ENCODE measurements at places on chromosomes 7 and 10.

DNA sequence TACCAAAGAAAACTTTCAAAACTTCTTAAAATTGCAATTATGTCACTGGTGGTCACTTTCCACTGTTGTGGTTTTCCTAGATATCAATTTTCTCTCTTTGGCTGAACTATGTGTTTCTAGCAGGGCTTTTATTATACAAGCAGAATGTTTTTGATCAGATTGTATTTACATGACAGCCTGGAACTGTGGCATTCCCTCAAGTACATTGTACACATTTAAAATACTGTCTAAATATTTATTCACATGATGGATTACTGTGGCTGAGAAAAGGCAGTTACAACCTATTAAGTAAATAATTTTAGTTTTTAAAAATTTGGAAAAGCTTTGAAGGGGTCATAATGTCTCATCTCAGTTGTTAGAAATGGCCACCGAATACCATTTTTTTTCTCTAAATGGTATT lies 231.9 kb upstream of the PPP1R3A start:
- no peak for DNase-seq

GRCh38 chr7:45223728-45224630 lies 66.4 kb downstream of the RAMP3 start:
- DNase-seq: no peak

DNA sequence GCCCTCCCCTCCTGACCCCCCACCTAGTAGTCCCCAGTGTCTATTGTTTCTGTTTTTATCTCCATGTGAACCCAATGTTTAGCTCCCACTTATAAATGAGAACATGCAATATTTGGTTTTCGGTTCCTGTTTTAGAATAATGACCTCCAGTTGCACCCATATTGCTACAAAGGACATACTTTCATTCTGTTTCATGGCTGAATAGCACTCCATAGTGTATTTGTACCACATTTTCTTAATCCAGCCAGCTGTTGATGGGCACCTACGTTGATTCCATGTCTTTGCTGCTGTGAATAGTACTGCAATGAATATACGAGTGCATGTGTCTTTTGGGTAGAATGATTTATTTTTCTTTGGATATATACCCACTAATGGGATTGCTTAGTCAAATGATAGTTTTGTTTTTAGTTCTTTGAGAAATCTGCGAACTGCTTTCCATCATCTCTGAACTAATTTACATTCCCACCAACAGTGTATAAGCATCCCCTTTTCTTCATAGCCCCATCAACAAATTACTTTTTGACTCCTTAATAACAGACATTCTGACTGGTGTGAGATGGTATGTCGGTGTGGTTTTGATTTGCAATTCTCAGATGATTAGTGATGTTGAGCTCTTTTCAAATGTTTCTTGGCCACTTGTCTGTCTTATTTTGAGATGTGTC lies 128.4 kb upstream of the PHYHIPL start:
- DNase-seq: no peak

DNA sequence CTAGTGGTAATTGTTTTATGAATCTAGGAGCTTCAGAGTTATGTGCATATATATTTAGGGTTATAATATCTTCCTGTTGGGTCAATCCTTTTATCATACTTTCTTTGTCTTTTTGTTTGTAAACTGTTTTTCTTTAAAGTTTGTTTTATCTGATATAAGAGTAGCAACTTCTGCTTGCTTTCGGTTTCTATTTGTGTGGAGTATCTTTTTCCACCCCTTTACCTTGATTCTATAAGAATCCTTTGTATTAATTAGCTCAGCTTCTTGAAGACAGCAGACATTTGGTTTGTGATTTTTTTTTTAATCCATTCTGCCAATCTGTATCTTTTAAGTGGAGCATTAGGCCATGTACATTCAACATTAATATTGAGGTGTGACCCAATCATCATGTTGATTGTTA lies 9.3 kb downstream of the CASP7 start:
- DNase-seq: no peak

GRCh38 chr10:71761541-71762113 lies 11.7 kb downstream of the VSIR start:
- no peak for DNase-seq

DNA sequence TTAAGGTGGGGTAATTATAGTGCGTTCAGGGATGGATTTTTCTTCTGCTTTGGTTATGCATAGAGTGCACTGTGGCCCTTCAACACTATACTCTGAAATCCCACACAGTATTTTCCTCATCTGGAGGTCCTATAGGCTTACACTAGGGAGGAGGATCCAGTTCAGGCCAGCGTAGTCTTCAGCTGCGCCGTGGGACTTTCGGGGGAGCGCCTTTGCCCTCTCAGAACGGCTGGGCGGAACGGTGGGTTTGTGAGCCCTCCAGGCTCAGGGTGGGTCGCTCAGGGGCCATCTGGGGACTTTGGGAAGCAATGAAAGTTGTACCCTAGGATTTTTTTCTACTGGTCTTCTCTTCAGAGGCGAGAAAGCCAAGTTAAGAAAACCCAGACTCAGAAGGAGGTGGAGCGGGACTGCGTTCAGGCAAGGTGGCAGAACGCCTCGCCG lies 652 bp upstream of the VPS26A start:
- no peak for DNase-seq

DNA sequence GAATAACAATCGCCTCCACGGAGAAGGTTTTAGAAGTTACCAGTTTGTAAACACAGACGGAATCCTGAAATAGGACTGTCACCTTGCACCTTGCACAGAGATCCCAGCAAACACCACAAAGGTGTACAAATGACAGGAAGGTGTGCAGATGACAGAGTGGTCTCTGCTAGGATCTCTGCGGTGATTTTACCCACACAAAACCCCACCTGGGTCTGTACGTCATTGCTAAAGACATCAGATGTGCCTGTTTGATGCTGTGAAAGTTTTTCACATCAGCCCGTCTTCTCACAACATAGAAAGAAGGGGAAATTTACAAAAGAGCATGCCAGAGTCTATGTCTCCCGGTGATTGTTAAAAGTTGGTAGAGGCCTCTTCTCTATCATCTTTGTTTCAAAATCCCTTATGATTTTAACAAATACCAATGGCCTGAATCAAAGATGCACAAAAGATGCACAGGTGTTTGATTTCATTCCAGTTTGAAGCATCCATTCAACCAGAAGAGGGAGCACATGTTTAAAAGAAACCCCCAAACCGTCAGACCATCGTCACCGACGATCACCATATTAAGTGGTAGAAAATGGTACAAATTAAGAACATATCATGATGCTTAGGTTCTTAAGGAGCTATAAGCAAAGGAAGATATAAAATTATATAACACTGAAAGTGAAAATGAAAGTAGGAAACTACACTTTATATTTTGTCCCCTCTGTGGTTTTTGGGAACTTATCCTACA lies 576.5 kb downstream of the PTPRN2 start:
- no peak for DNase-seq

DNA sequence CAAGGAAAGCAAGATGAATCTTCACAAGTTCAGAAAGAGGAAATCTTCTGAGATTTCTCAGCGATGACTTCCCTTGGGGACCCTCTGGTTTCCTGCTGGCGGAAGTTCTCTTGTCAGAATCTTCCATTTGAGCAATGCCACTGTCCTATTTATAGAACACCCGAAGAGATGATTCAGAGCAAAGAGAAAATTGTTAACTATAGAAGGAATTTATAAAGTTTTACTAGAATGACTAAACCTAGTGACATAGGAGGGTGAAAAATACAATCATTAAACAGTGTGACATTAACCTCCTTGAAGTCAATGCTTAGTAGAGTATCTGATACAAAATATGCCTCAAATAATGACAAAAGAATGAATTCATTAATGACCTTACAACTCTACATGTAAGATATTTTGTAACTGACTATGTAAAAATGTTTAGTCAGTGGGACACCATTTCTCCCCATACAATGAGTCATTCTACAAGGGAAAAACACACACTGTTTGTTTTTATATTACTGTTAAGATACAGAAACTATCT lies 206.5 kb upstream of the CNTNAP2 start:
- DNase-seq: no peak

- no peak for DNase-seq
These were observed 437.8 kb upstream of the NPVF start for GRCh38 chr7:25665903-25666670.

GRCh38 chr7:132177708-132178401 lies 398.4 kb downstream of the PLXNA4 start:
- DNase-seq: no peak

- DNase-seq: no peak
These were observed 4.5 kb upstream of the BLNK start for GRCh38 chr10:96275685-96276418.

- DNase-seq: no peak
These were observed 196.0 kb downstream of the KCNMA1 start for GRCh38 chr10:77441353-77442166.

- DNase-seq: no peak
These were observed 588.1 kb upstream of the SEMA3D start for GRCh38 chr7:85774986-85775385.

GRCh38 chr10:28970231-28970630 lies 292.9 kb downstream of the BAMBI start:
- DNase-seq: no peak

- DNase-seq: no peak
These were observed 161.9 kb upstream of the INSYN2A start for GRCh38 chr10:127358337-127358736.

DNA sequence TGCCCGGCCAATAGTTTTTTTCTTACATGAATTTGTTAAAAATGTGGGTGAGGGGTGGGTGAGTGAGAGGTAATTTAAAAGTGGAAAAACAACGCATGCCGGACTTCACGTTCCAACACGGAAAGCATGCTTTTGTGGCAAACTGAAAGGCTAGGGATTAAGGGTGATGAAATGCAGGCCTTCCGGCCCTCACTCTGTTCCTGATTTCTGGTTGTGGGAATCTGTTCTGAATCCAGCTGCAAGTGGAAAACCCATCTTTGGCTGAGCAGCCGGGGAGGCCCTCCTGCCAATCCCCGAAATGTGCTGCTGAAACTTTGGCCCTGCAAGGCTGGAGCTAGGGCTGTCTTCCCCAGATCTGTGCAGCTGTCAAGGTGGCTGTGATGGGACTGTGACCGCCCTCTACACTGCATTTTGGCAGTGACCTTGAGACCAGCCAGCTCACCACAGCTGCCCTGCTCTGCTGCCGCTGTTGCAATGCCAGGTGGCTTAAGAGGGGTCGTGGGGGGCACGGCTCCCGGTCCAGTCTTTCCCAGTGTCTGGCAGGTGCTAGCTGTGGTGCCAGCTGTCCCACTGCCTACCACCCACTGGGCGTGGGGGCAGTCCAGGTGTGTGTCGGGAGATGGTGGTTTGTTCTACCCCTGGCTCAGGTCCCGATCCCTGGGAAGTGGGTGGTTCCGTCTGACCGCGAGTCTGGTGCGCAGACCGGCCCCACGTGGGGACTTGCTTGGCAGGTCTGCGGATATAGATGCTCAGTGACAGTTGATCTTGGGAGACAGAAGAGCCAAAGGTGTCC lies 39.0 kb downstream of the TET1 start:
- DNase-seq: no peak

DNA sequence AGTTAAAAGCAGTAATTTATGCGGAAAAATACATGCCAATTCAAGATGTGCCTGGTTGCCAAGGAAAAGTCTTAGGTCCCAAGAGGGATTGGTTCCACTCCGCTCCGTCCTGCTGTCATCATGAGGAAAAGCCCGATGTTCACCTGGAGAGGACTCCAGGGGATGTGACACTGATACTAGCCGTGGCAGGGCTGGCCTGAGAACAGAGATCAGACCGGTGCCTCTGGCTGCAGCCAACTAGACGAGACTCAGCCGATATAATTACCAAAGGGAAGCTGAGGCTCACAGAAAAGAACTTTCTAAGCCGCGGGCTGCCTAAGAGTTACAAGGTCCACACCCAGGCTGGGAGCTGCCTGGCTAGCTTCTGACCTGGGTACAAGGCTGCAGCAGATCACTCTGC lies 81.3 kb upstream of the UNC5B start:
- DNase-seq: no peak

Data from inflammatory macrophage (primary cell).